ENCODE measurements at places on chromosomes 2 and 18. TPM values are rescaled to one million over a fixed set of nuclear protein-coding genes. Genes with fewer than 3 reads are reported as not detected.

Gene MARCHF4
- polyA plus RNA-seq, result not detected

- no peak overlapping the region for H3K4me3 ChIP-seq
- H3K36me3 ChIP-seq, result no peaks in the 10 kb centered on the region
- no peak overlapping the region for H3K27ac ChIP-seq
- DNase-seq, result no peak
- H3K27me3 ChIP-seq, result no peaks in the 10 kb centered on the region
- no peaks in the 10 kb centered on the region for H3K4me1 ChIP-seq
These were observed 63.9 kb downstream of the COMMD1 start for GRCh38 chr2:61969376-61969775.

DNA sequence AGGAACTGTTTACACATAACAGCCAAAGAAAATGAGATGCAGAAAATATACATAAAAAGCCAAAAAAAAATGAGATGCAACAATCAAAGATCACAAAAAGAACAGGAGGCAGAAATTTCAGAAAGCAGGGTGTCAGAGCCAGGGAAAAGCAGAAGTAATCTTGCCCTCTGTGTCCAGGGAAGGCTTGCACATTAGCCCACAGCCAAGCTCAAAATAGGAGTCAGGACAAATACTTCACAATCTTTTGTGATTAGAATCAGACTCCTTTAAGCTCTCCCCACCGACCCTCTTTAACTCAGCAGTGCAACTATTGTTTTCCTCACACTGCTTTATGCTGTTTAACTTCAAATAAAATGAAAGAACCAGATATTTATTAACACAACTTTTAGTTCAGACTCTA, 34.6 kb downstream of the IAH1 start:
- peaks cover 16% of the 10 kb centered on the region for H3K36me3 ChIP-seq
- no peak for DNase-seq
- H3K27me3 ChIP-seq, result no peaks in the 10 kb centered on the region
- H3K27ac ChIP-seq, result no peak overlapping the region
- no peaks in the 10 kb centered on the region for H3K4me1 ChIP-seq

DNA sequence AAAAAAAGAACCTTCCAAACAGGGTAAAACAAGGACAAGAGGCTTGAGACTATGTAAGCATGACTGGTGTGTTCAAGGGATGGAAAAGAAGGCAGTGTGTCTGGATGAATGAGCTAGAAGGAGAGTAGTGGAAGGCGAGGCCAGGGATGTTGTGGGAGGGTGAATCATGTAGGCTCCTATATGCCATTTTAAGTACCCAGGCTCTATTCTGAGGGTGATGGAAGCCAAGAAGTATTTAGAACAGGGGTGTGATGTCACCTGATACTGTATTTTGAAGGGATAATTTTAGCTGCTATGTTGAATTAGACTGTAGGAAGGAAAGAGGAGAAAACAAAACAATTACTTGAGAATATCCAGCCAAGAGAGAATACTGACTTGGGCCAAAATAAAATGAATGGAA, 524.7 kb upstream of the CRIM1 start:
- no peak overlapping the region for H3K27ac ChIP-seq
- no peaks in the 10 kb centered on the region for H3K4me1 ChIP-seq
- no peaks in the 10 kb centered on the region for H3K36me3 ChIP-seq
- DNase-seq, result no peak
- H3K27me3 ChIP-seq, result no peaks in the 10 kb centered on the region
- no peak overlapping the region for H3K4me3 ChIP-seq
